ENCODE measurements at places on chromosomes 7 and 10.

GRCh38 chr7:94375691-94376090, 19.0 kb upstream of the COL1A2 start:
- peak; percentile 99 for DNase-seq

- no peak for DNase-seq
Measured at GRCh38 chr7:87187120-87187519, 32.4 kb downstream of the TMEM243 start.

DNA sequence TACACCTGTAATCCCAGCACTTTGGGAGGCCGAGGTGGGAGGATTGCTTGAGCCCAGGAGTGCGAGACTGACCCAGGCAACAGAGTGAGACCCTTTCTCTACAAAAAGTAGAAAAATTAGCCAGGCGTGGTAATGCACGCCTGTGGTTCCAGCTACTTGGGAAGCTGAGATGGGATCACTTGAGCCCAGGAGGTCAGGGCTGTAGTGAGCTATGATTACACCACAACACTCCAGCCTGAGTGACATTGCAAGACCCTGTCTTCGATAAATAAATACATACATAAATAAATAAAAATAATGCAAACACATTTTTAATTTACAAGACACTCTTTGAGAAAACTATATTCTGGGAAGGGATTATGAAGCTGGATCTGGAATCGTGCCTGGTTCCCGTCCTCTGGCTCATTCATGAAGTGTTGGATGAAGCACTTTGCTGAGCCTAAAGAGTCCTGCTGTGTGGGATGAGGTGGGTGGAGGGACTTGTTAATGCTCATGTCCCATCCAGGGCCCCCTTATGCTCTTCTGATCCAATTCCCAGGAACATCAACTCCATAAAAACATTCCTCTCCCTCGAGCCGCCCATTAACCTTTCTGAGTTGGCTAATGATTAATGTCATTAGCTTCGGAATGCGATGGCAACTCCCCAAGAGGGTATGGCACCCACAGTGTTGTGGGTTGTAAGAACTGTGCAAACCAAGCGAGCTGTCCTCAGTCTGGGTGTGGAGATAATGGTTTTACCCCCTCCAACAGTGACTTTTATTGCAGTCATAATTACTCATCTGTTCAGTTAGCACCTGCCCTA, 236.3 kb downstream of the BAMBI start:
- DNase-seq = no peak

GRCh38 chr7:15749631-15750030, 63.1 kb upstream of the MEOX2 start:
- peak; percentile 27 for DNase-seq

- peak; percentile 47 for DNase-seq
Measured at GRCh38 chr7:100065452-100066186, 15.9 kb downstream of the ZNF3 start.

DNA sequence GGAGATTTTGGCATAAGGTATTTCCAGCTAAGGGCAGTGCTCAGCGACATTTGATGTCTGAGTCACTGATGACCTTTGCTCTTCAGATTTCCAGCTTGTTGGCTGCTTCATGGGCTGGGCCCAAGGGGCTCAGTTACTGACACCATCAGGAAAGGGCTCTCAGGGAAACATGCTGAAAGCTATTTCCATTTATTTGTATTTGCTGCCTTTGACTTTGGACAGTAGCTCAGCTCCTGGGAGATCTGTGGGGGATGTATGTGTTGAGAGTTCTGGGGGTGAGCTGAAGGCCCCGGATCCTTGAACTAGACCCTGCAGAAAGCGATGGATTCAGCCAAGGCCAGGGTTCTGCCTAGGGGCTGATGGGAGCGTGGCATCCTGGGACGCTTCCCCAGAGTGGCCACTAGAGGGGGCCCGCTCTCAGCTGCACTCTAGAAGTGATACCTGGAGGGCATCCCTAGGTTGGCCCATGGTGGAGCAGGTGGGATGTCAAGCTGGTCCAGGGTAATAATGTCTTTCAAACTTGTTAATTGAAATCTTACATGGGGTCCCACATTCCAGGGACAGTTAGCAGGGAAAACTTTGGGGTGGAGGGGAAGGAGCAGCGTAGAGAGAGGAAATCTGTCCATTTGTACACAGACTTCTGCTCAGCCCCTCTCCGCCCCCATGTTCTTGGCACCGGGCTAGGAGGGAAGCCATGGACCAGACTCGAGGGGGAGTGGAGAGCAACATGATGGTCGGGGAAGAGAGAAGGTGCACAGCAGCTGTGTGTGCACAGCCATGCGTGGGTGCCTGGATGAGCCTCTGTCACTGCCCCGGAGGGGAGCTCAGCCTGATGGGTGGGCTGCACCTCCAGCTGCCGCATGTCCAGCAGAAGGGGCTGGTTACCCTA, 3.0 kb upstream of the BTBD16 start:
- peak; percentile 27 for DNase-seq

DNA sequence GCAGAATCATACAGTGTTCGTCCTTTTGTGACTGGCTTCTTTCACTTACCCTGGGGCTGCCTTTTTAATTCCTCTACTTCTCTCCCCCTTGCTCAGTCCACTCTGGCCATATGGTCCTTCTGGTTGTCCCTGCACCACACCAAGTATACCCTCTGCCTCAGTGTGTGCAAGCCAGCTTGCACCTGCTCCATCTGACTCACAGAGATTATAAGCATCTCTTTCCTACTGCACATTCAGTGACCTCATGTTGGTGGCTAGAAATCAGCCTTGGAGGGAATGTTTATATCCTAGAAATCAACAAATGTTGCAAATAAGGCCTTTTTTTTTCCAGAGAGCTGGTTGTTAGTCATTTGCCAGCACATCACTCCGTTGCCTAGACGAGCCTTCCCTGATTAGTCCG, 67.5 kb upstream of the C10orf90 start:
- no peak for DNase-seq

DNA sequence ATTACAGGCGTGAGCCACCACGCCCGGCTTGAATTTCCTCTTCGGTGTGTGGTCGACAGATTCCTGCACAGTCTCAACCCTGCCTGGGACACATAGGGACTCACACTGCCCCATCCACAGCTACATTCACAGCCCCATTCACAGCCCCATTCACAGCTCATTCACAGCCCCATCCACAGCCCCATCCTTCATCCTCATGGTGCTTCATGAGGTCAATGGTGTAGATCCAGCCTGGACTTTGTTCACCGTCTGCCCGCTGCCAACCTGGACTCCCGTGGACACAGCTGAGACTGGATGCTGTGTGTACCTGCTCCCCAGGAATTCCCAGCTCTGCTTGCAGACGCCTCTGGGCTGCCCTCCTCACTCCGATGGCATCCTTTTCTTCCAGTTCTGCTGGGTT, 5.2 kb downstream of the IDI2 start:
- no peak for DNase-seq

DNA sequence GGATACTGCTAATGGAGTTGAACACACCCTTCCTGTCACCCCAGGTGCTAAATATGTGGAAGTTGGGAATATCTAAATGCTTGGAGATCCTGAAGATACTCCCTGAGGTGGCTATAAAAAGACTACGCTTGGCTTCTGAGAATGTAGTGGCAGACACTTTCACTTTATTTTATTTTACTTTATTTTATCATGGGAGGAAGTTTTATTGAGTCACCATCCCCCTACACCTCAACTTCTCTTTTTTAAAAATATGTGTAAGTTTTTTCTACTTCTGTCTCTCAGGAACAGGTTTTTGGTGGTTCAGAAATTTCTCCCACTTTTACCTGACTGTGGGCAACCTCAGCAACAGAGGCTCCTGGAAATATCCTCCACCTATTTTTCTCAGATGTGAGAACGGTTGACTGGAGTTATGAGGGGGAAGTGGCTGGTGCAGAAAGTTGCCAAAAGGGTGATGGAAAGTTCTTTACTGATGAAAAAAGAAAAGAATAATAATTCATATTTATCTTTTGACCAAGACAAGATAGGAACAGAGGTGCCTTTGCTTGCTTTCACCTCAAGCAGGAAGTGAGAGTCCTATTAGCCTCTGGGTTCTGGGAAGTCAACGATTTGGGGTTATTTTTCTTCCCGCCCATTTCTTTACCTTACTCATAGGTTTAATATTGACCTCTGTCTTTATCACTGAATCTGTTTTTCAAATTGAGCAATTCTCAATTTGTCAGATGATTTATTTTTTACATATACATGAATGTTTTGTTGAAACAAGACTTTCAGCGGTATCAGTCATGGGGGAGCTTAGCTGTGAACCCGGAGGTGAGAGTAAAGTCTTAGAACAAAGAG, 103.6 kb downstream of the AHR start:
- DNase-seq = no peak

- DNase-seq = no peak
Measured at GRCh38 chr10:3950676-3951275, 165.8 kb upstream of the KLF6 start.

DNA sequence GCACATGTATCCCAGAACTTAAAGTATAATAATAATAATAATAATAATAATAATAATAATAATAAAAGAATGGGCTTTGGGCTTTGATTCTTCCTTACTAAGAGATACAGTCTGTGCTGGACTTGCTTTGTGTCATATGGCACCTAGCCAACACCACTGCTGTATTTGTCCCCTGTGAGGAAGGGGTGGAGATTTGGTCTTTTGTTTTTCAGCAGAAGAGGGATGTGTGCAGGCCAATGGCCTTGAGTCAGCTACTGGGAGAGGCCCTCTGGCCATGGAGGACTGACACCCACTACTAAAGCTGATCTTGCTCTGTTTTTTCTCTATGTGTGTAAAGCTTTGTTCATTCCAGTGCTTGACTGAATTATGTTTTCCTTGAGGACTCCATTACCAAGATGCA, 573.0 kb upstream of the PCDH15 start:
- DNase-seq = peak; percentile 22

DNA sequence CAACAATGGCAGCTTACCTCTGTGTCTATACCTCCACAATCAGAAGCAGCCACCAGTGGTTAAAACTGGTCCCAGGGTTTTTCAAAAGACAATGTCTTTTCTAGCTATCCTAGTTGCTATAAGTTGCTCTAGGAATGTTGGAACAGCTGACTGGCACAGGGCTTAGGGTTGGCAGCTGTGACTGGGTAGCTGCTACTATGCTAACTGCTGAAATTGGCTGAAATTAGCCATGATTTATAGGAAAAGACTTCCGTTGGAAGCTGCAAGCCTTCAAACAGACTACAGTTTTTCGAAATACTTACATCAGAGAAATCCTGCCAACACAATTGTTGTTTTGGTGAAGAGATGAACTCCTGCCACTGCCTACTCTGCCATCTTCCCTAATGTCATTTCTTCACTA, 102.3 kb downstream of the MKX start:
- no peak for DNase-seq

DNA sequence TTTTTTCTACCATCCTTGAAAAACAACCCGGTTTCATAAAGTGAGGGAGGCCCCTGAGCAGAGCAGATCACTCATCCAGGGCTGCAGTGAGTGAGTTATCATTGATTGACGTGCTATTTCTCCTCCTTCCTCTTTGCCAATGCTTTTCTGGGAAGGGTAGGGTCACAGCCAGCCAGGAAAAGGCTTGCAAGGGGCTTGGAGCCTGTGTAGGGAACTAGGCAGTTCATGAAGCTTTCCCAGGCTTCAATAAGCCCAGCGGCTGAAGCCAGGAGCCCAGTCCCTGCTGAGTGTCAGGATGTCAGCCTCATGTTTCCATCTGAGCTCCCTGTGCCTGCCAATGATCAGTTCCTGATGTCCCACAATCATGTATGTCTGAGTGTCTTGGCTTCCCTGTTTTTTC, 584.7 kb downstream of the GALNT17 start:
- no peak for DNase-seq

- peak; percentile 100 for DNase-seq
Measured at GRCh38 chr10:73965890-73966768, 31.8 kb upstream of the VCL start.

- DNase-seq = no peak
Measured at GRCh38 chr10:34773636-34774630, 41.2 kb downstream of the PARD3 start.

DNA sequence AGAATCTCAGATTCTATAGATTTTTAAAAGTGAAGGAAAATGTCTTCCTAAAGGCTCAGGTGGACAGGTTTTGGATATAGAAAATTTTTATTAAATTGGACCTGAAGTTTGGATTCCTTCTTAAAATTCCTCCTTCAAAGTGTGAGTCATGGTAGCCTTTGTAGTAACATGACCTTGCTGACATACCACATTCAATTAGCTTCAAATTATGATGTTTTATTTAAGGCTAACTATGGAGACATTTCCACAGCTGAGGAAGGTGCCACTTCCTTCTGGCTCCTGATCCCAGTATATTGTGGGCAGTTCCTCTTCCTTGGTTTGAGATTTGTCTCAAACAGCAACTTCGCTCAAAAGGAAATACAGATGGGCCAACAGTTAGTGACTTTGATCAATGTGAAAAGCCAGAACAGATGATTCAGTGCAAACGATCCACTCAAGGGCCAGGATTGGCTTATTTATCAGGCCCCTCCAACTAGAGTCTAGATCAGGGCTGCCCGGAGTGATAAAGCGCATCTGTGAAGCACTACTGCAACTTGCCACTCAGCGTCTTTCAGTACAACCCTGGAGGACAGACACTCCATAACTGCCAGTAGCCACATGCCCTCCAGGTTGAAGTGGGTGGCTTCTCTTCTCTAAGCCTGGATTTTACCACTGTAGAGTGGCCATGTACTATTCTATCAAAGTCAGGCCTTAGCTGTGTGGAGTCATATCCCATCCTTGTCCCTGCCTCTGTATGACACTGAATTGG, 573.5 kb downstream of the KIF20B start:
- DNase-seq = peak; percentile 8

GRCh38 chr10:70492786-70493659, 14.5 kb downstream of the PALD1 start:
- DNase-seq = peak; percentile 48

- no peak for DNase-seq
Measured at GRCh38 chr10:1674501-1674900, 62.8 kb downstream of the ADARB2 start.

GRCh38 chr7:30380294-30380693, 95.9 kb downstream of the ZNRF2 start:
- no peak for DNase-seq

DNA sequence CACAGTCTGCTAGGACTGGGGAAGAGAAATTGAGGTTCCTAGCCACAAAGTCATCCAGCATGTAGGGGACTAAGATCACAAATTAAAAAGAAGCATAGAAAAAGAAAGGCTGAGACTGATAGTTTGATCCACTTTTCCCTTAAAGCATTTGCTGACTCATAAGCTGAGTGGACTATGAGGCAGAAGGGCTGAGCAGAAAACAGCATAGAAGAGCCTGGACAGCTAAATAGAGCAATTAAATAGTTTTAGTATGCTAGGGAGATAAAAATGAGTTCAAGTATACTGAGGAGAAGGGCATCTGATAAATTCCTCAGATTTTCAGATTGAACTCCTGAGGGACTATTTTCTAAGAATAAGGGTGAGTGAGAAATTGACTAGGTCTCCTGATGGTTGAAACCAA, 155.9 kb upstream of the EGR2 start:
- DNase-seq = peak; percentile 47

- DNase-seq = peak; percentile 24
Measured at GRCh38 chr7:23343806-23344475, 44.8 kb downstream of the MALSU1 start.

DNA sequence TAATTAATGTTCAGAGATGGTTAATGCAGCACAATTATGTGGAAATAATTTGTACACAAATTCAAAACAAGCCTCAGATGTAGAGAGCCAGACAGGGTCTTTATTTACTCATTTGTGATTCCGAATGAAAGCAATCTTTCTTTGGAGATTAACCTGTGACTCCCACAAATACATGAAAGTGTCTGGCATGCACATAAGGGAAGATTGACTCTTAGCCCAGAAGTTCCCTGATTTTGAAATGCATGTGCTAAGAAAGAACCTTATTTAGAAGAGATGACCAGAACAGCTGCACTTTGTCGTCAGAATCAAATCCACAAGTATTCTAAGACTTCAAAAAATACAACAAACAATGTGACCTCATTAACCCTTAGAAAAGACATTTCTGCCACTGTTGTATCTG, 45.1 kb downstream of the RNLS start:
- peak; percentile 86 for DNase-seq

GRCh38 chr7:36280840-36281812, 108.5 kb upstream of the ANLN start:
- peak; percentile 84 for DNase-seq

Measured in fibroblast of skin of right biceps (primary cell).